ENCODE measurements at places on chromosomes 4 and X.

DNA sequence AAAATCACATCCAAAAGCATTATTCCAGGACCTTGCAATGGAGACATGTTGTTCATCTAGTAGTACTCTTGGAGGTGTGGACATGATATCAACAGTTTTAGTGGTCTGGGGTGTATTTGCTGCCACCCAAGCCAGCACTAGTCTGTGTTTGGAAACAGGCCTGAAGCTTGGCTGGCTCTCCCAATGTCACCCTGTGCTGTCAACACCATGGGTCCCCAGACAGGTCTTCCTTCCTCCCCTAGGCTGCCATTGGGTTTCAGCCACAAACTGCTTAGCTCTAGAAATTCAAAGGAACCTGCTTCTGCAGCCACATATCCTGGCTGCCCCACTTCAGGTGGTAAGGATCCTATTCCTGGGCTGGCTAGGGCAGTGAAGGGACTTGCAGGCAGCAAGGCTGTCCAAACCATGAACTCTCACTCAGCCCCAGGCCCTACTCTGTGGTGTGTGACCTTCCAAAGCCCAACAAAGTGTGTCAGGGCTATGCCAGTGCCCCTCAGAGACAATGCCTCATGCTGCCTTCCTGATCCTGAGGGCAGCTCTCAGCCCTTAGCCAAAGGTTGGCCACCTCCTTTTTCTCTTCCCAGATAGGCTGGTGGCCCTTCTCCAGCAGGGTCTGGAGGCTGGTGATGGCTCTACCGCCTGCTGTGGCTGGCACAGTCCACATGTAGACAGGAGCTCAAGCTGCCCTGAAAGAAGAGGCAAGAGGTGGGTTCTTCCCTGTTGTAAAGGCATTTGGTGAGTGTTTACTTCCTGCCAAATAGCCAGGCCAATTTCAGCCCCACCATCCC, 18.3 kb downstream of the AMER1 start:
- DNase-seq, result no peak

DNA sequence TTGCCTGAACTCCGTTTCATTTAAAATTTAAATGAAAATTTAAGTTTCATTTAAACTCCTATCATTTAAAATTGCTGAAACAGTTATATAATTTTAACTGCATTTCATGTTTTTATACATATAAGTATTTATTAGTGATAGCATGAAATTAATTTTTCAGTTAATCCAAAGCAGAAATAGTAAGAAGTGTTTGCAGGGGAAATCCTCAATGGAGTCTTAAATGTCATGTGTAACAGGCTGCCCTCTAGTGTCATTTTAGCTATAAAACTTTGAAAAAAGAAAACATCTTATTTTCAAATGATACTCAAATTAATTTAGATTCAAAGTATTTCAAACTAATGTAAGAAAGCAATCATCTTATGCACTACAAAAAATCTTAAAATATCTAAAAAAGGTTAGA, 27.2 kb downstream of the TAPT1 start:
- DNase-seq, result no peak

- peak; percentile 14 for DNase-seq
Measured at GRCh38 chrX:65932173-65933084, 107.5 kb downstream of the VSIG4 start.

DNA sequence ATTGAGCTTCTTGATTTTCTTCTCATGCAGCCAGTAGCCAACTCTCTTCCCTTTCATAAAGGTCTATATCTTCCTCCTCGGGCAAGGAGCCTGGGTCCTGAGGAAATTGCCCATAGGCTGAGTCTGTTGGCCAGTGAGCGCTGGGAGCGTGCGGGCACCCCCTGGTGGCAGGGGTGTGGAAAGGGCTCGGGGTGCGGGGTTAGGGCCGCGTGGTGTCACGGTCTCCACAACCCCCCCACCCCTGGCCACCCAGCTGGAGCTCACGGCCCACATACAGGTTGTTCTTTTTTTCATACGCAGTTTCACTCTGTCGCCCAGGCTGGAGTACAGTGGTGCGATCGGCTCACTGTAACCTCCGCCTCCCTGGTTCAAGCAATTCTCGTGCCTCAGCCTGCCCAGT, 13.1 kb downstream of the RBM10 start:
- DNase-seq, result no peak

DNA sequence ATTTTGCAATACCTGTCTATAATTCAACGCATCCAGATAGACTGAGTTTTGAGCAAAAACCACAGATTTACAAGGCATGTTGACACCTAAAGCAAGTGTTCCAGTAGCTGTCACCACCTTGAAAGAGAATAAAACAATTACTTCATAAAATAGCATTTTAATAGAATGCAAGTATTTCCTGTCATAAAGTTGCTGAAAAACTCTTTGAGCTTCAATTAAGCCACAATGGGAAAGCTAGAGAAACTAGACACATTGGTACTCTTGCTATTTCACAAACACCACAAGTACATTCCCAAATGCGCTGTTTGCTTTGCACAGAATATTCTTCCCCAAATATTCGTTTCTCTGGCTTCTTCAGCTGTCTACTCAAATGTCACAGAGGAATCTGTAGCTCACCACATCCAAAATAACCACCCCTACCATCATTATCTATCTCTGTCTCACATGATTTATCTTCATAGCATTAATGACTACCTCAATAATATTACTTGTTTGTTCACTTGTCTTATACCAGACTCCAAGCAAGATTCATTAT, 70.3 kb downstream of the DDX60 start:
- DNase-seq, result no peak

DNA sequence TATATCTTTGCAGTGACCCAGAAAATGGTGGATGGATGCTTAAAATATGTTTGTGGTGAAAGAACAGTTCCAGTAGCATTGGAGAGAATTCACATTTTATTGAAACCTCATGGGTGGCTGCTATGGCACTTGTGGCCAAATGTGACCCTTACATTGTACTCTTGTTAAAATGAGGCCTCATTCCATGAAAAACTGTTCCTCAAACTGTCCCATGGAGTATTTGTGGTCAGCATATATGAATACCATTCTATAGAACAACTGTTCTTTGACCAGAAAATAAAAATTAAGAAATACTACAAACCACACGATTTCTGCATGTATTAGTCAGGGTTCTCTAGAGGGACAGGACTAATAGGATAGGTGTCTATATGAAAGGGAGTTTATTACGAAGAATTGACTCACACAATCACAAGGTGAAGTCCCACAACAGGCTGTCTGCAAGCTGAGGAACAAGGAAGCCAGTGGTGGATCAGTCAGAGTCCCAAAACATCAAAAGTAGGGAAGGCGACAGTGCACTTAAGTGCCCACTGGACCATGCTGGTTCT, 35.1 kb downstream of the GEMIN8 start:
- DNase-seq, result no peak

DNA sequence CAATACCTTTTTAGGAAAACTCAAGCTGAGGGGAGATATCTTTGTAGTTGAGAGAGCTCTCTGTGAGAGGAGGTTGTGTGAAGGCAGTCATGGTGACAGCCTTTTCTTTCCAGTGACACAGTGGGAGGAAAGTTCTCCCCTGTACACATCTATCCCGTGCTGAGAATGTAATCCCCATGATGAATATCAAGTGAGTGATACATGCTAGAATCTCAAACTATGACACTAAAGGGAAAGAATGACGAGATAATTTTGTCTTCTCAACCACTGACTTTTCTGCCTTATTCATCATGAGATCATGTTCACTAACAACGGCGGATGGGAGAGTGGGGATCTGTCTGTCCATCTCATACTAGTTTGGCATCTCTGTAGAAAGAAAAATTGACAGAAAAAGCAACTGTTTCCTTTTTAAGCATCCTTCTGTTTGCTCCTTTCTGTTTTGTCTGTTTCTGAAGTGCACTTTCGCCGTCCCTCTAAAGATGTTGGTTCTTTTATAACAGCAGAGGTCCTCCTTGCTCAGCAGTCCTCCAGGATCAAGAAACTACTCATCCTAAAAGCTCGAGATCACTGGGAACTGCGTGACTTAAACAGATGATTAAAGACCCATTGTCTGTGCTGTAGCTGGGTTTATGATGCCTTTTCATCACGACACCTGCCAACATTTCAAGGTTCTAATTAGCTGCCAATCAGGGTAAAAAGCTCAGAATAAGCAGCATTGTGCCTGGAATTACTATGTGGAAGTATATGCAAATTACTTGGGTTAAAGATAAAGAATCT, 137.6 kb downstream of the DCK start:
- no peak for DNase-seq

GRCh38 chrX:22690116-22690515, 309.6 kb upstream of the DDX53 start:
- no peak for DNase-seq

- peak; percentile 84 for DNase-seq
Measured at GRCh38 chr4:53688186-53688790, 97.0 kb upstream of the LNX1 start.

DNA sequence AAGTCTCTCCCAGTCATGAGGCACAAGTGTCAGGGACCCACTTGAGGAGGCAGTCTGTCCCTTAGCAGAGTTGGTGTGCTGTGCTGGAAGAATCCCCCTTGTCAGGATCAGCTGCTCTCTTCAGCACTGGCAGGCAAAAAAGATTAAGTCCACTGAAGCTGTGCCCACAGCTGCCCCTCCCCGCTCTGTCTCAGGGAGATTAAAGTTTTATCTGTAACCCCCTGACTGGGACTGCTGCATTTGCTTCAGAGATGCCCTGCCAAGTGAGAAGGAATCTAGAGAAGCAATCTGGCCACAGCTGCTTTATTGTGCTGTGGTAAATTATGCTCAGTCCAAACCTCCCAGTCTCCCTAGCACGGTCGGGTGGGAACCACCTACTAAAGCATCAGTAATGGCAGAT, 37.4 kb upstream of the HEPH start:
- DNase-seq, result no peak

- DNase-seq, result no peak
Measured at GRCh38 chr4:140645614-140646412, 77.1 kb upstream of the UCP1 start.

DNA sequence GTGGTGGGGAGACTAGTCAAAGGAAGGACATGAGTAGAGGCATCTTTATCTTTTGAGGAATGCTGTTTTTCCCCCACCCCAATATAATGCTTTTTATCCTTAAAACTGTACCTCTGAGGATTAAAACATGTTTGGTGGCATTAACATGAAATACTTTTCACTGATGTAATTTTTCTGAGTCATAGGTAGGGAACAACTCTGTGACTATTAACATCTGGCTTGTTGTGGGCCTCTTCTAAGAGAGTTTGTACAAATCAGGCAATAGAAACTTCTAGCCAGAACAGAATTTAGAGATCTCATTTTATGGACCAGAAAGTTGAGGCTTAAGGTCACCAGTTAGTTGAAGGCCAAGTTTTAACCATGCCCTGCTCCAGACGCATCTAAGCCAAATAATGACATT, 207.6 kb downstream of the SOX3 start:
- no peak for DNase-seq

DNA sequence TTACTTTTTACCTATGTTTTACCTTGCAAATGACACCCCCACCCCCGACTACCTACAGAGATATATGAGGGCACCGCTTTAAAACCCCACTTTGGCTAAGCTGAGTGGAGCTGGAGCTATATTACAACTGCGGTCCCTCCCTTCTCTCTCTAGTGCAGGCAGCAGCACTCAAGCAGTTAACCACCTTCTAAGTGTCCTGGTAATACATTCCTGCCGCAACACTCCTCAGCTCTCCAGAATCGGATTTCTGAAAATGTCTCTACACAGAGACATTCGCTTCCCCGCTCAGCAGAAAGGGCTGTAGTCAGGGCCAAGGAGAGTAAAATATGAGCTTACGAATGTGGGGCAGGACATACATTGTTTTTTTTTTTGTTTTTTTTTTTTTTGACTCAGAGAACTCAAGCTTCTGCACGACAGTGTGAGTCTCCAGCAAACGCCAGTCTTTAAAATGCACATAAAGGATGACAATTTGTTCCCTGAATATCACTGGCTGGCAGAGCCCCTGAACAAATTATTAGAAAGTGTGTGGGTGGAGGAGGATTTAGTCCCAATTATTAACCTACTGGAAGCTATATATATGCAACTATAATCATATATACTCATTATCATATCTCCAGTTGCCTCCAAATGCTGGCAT, 287.0 kb upstream of the TET2 start:
- DNase-seq, result peak; percentile 2

DNA sequence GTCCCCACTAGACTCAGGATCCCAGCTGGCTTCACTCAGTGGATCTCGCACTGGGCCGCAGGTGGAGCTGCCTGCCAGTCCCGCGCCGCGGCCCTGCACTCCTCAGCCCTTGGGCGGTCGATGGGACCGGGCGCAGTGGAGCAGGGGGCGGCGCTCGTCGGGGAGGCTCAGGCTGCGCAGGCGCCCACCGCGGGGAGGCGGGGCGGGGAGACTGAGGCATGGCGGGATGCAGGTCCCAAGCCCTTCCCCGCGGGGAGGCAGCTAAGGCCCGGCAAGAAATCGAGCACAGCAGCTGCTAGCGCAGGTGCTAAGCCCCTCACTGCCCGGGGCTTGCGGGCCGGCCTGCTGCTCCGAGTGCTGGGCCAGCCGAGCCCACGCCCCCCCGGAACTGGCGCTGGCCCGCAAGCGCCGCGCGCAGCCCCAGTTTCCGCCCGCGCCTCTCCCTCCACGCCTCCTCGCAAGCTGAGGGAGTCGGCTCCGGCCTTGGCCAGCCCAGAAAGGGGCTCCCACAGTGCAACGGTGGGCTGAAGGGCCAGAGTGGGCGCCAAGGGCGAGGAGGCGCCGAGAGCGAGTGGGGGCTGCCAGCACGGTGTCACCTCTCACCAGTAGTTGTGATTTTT, 1038.0 kb downstream of the PCDH19 start:
- no peak for DNase-seq

- no peak for DNase-seq
Measured at GRCh38 chr4:184889666-184890335, 64.0 kb upstream of the ACSL1 start.

GRCh38 chrX:17465201-17465600, 90.2 kb downstream of the NHS start:
- no peak for DNase-seq

DNA sequence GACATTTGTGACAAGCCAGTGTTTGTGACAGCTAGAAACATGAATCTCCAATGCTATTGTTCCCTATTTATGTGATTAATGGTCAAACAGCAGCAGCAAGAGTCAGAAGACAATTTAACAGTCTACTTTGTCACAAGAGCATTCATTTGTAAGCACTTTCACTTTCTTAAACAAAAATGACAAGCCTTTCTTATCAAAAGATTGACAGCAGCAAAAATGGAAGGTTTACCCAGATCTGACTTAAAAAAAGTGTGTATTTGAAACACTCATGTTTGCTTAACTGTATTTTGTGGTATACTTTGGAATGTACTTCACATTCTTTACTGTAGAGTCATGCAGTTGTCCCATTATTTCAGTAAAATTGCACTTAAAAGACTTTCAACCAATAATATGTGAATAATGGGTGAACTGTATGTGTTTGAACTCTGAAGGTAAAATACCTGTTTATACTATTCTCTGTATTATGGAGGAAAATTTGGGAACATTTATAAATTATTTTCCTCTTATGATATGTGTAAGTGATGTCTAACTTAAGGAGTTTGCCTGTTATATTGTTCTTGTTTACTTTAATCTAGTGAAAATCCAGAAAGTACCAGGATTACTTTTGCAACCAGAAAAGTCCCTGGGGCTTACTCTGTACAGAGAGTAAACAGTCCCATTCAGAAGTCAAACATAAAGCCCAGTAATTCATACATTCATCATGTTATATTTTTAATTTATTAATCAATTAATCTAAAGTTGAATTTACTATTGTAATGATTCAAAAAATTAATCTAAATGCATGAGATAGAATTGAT, 314.9 kb upstream of the TRAM1L1 start:
- DNase-seq, result peak; percentile 76

Data from kidney epithelial cell (primary cell).